ENCODE measurements at places on chromosomes 2 and 18.

DNA sequence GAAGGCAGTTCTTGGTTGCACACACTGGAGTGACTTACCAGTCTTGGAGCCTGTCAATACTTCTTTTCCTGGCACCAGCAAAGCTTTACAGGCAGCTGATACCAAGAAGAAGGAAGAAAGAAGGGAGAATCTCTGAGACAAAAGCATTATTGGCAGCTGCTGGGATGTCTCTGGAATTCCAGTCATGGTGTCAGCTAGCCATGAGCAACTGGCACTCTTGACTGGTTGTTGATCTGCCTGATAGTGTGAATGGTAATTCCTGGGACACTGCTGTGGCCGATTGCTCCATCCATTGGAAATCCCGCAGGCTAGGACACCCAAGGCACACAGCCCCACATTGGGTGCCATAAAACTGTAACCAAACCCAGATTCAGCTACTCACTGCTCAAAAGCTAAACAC, 17.8 kb upstream of the SPAG16 start:
- no peak for DNase-seq

GRCh38 chr2:127193164-127193966, 26.7 kb downstream of the CYP27C1 start:
- no peak for DNase-seq

DNA sequence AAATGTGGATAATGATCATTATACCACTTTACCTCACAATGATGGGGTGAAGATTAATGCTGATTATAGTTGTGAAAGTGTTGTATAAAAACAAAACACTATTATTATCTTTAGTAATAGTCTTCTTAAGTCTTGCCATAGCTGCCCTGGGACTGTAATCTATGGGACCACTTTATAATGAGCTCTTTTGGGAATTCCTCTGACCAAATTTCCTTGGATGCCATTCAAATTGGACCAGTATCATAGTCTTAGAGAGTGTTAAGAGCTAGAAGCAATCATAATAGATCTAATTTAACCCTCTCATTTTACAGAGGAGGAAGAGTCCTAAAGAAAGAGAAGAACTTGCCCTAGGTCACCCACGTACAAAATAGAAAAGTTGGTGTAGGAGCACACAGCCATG, 457.7 kb upstream of the SLC14A2 start:
- no peak for DNase-seq

- no peak for DNase-seq
These were observed 338.0 kb downstream of the BCL11A start for GRCh38 chr2:60215386-60215901.

DNA sequence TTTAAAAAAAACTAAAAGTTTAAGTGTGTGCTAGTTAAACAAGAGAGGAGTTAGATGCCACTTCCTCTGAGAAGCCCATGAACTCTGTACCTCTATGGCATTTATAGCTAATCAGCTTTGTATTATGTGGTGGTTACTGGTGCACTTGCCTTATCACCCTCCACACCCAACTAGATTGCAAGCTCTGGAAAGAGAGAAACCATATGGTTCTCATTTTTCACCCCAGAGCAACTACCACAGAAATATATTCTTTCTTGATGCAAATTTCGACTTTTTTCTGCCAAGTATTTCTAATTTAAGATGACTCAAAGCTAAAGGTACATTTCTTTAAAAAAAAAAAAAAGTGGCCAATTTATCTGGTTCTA, 24.2 kb downstream of the RAPH1 start:
- DNase-seq, result no peak

- DNase-seq, result no peak
These were observed 39.8 kb downstream of the IWS1 start for GRCh38 chr2:127486247-127487058.

DNA sequence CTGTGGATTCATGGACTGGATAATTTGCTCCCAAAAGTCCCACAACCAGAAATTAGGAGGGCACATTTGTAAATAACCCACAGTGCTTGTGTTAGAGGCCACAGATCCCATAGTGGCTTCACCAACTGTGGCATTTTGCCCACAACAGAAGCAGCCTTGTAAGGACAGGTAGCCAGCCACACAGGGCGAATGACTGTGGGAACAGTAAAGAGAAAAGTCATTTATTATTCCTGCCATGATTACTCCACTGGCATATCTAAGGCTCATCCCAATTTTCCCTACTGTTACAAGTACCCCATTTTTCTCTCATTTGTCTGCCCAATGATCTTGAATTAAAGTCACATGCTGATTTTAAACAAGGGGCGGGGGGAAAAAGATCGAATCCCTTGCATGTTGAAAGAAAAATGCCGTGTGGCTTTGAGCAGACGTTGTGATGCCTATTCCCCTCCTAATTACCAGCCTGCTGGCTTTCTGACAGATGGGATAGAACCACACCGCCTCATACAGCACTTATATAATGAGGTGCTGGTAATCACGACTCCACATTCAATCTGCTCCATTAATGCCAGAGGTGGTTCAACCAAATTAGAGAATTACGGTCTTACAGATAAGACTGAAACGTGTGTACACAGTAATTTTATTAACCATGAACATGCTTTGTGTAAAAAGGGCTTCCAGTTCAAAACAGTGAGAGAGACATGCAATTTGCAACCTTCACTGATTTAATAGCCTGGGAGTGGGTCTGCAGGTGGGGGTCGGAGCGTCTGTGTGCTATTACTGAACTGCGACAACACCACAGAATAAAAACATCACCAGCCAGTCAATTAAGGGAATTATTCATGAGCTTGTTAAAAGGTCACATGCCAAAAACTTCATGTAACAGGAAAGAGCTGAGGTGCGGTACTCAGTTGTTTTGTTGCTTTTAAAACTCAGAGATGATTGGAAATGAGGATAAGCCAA, 196.0 kb downstream of the TMEM163 start:
- DNase-seq, result no peak

DNA sequence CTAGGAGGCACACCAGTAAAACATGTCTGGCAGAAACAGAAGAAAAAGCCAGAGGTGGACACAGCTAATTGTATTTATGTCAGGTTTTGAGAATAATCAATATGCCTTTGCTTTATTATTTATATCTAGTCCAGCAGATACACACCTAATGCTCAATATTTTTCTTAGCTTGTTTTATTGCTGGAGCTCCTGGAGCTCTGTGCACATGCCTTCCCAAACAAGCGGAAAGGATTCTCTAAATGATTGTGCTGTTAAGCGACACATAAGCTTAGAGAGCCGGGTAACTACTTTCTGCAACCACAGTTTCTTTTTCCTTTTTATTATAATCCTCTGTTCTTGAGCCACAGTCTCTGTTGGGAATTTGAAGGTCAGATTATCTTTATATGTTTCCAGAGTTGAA, 177.3 kb upstream of the ST6GAL2 start:
- DNase-seq, result no peak

DNA sequence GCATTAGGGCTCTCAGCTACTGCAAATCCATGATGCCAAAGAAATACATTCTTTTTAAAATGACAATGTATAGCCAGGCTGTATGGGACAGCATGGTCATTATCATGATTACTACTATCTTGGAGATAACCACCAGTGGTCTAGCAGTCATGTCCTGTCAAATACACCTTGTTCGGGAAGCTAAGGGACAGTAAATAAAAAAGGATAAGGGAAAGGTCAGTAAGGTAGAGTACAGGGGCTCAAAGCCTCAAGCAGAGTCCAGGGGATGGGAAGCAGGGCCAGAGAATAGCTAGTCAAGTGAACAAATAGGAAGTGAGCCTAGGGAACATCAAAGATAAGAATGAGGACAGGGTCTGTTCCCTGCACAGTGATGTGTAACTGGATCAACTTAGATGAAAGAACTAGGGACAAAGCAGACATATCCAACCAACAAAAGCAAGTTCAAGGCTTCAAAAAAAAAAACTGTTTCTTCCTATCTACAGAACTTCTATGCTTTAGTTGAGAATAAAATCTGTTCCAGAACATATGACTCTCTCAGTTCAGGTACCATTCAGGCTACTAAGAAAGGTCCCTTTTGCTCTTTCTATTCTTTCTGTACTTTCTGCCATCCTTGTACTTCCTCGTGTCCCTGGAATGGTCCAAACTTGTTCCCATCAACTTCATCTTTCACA, 62.9 kb upstream of the EHBP1 start:
- DNase-seq, result no peak

DNA sequence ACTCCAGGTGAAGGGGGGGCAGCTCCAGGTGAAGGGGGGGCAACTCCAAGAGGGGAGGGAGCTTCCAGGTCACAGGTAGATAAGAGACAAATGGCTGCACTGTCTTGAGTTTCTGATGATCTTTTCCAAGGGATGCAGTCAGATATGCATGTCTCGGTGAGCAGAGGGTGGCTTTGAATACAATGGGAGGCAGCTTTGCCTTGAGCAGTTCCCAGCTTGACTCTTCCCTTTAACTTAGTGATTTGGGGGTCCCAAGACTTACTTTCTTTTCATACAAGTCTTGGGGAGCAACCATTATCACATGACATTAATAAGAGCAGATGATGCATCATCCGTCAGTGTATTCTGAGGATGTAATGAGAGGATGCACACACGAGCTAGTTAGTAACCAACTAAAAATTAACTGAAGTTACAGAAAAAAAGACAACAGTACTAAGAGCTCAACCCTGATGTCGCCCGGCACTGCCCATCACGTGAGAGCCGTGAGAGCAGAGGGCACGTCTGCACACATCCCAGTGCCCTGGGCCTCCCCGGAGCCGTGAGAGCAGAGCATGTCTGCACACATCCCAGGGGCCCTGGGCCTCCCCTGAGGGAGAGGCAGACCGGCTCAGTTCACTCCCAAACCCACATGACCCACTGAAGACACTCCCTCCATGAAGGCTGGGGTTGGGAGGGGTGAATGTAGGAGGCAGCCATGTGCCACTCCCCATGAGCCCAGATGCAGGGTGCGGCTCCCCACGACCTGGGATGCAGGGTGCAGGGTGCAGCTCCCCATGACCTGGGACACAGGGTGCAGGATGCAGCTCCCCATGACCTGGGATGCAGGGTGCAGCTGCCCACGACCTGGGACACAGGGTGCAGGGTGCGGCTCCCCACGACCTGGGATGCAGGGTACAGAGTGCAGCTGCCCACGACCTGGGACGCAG, 39.4 kb downstream of the PXDN start:
- DNase-seq, result no peak

- no peak for DNase-seq
These were observed 96.4 kb downstream of the CERS6 start for GRCh38 chr2:168552450-168552856.

- no peak for DNase-seq
These were observed 449.6 kb downstream of the PLCL1 start for GRCh38 chr2:198253995-198254394.

DNA sequence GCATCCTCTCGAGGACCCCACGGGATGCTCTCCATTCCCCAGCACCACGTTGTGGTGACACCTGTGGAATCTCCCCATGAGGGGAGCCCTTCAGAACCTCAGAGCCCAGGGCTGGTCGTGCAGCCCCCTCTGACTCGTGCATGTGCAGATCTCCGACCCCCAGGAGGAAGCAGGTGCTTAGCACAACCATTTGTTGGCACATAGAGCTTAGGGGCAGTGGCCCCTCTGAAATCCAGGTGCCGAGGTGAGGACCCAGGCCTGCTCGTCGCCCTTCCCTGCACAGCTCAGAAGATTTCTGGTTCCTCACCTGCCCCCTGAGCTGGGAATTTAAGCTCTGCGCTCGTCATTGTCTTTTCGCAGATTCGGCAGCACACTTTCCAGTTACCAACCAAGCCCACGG, 1.3 kb upstream of the OTOS start:
- no peak for DNase-seq

DNA sequence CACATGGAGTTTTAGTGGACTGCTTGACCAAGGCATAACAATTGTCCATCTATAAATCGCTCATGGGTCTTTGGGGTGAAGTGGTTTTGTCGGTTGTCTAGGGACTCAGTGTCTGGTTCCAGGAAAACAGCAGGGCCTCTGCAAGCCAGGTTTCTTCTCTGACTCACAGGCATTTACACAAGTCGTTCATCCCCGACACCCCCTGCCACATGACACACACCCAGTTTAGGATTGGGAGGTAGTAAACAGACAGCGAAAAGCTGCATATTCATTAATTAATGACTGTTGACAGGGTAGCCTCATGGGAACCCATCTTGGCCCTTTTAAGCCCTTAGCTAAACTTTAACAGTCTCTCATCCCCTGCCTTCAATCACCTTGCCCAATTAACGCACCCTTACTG, 194.8 kb upstream of the ACVR2A start:
- no peak for DNase-seq

- DNase-seq, result peak; percentile 33
These were observed 963 bp downstream of the INPP1 start for GRCh38 chr2:190344276-190344827.

DNA sequence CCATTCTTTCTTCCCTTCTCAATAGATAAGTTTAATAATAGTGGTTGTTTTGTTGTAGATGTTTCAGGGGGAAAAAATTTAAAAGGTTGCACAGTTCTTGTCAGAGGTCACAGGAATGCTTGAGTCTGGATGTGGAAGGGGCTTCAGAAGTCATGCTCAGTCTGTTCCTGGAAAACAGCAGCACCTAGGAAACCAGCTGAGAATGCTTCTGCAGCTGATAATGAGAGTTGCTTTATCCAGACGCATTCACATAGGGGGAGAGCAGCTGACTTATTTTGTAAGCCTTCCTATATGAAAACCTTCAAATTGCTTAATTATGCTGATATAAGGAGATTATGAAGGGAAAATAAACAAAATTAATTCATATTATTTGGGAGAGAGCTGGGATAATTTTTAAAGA, 235.5 kb downstream of the GULP1 start:
- no peak for DNase-seq

GRCh38 chr2:19369341-19369955, 11.0 kb upstream of the OSR1 start:
- no peak for DNase-seq

- DNase-seq, result no peak
These were observed 6.6 kb downstream of the NEMP2 start for GRCh38 chr2:190527918-190528317.

- DNase-seq, result no peak
These were observed 244.2 kb upstream of the RGPD4 start for GRCh38 chr2:107582487-107582886.

DNA sequence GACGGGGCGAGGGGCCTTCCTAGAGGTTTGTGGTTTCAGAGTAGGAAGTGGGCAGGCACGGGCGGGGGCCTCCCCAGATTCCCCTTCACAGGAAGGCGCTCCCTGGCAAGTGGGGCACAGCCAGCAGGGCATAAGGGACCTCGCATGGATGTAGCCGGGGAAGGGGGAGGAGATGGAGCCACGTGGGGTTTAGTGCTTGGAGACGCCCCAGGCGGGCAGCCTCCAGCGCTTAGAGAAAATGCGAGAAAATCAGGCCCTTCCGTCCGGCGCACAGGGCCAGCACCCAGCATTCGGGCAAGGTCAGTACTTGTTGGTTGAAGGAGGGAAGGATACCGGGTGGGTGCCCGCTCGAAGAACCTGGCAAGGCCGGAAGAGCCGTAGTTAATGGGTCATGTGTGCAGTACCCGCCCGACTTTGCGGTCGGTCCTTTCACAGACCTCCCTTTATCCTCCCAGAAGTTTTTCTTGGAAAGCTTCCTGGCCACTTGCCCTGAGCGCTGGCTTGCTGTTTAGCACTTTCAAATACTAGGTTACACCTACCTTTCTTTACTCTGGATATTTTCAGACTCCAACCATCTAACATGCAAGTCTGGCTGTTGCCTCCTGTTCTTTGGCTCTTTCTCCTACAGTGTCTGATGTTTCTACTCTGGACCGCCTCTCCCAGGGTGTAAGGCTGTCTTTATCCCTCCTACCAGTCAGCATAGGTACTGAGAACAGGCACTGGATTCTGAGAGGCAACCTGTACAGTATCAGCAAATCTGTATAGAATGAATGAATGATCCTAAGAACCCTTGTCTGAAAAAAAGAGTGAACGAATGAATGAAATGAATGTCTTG, 78.1 kb downstream of the CIB4 start:
- no peak for DNase-seq
